ENCODE measurements at places on chromosomes 5 and 9.

DNA sequence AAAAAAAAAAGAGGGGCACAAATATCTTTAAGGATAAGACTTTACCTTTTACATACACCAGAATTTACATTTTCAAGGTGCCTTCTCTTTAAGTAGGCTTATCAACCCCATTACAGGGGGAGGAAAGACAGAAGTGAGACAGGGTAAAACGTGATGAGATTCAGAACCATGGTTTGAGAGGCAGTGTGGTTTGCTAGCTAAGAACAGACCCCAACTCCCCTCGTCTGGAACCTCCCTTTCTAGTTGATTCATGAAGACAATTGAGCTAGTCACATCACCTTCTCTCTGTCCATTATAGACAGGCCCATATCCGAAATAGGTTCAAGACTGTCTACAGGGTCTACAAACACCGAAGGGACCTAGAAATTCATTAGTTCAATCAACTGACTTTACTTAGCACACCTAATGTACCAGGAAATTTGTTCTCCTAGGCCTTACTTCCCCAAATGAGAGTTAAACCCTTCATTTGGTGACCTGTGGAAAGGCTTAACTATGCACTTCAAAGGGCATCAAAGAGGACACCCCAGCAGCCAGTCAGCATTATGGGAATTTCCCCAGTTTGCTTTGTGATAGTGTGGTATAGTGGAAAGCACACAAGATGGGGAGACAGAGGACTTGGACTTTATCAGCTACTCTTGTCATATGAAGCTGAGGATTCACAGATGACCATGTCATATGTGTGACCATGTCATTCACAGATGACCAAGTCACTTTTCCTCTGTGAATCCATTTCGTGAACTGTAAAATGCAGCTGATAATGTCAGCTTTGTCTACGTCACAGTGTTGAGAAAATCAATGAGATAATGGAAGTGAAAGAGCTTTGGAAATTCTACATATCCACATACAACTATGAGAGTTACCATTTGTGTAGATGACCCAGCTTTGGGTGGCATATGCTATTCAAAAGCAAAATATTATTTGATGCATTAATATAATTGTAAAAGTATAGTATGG is 40.2 kb upstream of the CYFIP2 start:
- no peak for DNase-seq

DNA sequence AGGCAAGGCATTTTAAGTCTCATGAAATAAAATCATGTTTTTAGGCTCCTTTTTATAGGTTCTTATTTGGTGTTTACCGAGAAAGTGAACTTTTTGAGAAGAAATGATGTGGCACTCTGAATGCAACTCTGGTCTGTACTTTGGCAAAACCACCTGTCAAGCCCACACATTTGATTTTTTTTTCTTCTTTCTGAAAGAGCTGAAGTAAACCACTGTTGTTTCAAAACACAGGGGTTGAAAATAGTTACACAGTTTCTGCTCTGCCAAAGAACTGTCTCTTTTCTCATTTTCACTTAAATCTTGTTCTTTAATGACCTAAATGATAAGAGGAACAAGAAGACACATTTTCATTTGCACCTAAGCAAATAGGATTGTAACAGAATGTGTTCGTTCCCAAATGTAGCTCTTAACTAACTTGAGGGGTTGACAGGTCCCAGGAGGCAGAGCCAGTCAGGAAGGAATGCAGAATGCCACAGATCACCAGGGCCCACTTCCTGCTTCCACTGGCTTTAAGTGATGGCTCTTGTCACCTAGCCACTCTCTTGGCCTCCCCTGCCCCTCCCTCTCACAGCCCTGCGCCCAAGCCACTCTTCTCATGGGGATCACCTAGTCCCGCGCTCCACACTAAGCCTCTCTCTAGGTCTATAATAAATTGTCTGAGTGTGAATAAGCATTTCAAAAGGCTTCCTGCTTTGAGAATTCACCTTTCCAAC is 47.3 kb downstream of the MED27 start:
- no peak for DNase-seq

GRCh38 chr9:126608551-126608950 is 5.2 kb upstream of the LMX1B start:
- DNase-seq = no peak

DNA sequence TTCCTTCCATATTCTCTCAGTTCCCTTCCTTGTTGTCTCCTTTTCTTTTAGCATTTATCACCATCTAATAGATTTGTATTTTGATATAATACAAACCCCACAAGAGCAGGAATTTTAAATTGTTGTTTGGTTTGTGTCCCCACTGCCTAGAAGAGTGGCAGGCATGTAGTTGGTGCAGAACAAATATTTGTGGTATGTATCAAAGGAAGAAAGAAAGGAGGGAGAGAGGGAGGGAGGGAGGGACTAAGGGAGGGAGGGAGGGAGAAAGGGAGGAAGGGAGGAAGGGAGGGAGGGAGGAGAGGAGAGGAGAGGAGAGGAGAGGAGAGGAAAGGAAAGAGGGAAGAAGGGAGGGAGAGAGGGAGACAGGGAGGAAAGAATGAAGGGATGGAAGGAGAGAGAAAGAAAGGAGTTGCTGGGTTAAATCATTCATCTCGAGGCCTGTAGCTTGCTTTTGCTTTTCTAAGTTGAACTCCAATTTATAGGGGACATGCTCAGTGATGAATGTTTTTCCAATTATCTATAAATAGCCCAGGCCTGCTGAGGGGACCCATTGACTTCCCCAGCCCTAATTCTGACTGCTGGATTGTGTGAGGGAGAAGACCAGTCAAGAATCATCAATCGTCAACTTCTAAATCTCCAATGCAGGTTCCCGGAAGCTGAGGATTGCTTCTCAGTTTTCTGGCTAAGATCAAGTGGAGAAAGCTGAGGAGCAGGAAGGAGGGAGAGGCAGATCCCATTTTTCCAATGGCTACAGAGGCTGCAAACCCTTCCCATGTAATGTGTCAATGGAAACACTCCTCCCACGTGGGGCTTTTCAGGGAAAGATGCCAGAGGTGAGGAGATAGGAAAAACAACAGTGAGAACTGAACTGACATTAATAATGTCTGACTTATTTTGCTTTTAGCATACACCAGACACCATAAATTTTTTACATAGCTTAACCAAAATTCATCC is 320.7 kb downstream of the ASTN2 start:
- DNase-seq = no peak

- no peak for DNase-seq
These were observed 83.9 kb upstream of the ZBTB43 start for GRCh38 chr9:126720661-126721563.

GRCh38 chr9:114100536-114100935 is 1.4 kb upstream of the KIF12 start:
- DNase-seq = no peak

GRCh38 chr5:130601-131131 is 38.7 kb downstream of the PLEKHG4B start:
- DNase-seq = no peak

DNA sequence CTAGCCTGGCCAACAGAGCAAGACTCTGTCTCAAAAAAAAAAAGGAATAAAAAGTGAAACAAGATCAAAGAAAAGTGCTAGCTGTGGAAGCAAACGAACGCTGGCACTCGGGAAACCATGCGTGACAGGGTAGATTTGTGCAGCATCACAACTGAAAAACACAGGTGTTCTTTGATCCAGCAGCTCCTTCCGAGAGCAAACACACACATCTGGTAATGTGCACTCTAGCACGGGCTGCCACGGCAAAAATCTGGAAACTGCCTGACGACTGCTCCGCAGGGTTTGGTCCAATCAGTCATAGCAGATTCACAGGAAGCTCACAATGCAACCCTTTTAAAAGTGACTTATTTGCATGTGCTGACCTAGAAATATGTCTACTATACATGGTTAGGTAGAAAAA is 80.0 kb downstream of the SYK start:
- peak; percentile 39 for DNase-seq

DNA sequence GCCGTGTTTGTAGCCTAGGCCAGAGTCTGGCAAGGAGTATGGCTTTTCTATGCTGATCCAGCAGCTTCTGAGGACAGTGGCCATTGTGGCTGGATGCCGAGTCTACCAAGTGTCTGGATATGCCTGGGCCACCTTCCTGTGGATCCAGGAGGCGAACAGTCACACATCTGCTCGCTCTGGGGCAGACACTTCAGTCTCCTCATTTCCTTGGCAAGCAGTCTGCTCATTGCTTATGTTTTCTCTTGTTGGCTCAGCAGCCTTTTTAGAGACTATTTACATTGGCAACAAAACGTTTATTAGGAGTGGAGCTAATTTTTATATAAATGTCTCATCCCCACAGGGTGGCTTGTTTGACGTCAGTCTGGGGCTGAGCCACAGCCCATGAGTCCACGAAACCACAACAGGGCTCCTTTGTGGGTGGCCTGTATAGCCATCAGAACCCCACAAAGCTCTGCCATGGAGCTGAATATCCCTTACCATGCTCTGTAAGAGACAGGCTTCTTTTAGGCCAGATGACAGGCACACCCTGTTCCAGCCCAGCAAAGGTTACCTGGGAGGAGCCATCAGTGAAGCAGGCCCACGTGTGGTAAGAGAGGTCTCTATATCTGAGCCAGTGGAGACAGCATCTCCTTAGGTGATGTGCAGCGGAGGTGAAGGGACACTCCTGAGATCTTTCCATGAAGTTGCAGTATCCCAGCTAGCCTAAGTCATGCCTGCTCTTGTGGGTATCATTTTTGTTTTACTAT is 221.7 kb downstream of the DIRAS2 start:
- no peak for DNase-seq

DNA sequence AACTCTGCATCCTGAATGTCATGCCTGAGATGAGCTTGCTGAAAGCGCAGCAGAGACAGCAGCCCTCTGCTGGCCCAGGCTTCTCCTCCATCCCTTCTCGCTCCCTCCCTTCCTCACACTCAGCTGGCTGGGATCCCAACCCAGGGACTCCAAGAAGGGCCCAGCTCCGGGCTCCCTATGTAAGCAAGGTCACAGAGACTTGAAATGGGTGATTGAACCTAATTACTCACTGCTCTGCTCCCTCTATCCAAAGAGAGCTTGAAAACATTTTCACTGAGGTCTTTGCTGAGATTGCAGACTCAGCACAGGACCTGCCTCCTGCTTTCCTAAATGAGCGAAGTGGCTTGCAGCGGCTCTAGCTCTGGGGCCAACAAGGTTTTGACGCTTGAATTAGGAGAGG is 42.8 kb downstream of the RAPGEF1 start:
- no peak for DNase-seq

- no peak for DNase-seq
These were observed 177.4 kb downstream of the SEC61B start for GRCh38 chr9:99399474-99399873.

DNA sequence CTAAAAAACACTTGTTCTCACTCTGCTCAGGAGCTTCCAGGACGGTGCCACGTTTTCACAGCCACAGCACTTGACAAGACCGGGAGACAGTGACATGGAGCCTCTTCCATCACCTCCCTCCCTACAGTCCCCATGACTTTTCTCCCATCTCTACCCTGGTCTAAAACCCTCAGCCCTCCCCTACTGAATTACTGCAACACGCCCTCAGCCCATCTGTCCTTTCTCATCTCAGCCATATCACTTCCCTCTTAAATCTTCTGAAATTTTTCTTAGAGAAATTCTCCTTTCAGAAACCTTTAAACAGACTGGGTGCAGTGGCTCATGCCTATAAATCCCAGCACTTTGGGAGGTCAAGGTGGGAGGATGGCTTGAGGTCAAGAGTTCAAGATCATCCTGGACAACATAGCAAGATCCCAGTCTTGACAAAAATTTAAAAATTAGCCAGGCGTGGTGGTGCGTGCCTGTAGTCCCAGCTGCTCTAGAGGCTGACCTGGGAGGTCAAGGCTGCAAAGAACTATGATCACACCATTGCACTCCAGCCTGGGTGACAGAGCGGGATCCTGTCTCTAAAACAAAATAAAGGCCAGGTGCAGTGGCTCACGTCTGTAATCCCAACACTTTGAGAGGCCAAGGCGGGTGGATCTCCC is 125.8 kb downstream of the MYO10 start:
- no peak for DNase-seq

GRCh38 chr9:116476935-116477381 is 210.1 kb upstream of the TRIM32 start:
- no peak for DNase-seq

DNA sequence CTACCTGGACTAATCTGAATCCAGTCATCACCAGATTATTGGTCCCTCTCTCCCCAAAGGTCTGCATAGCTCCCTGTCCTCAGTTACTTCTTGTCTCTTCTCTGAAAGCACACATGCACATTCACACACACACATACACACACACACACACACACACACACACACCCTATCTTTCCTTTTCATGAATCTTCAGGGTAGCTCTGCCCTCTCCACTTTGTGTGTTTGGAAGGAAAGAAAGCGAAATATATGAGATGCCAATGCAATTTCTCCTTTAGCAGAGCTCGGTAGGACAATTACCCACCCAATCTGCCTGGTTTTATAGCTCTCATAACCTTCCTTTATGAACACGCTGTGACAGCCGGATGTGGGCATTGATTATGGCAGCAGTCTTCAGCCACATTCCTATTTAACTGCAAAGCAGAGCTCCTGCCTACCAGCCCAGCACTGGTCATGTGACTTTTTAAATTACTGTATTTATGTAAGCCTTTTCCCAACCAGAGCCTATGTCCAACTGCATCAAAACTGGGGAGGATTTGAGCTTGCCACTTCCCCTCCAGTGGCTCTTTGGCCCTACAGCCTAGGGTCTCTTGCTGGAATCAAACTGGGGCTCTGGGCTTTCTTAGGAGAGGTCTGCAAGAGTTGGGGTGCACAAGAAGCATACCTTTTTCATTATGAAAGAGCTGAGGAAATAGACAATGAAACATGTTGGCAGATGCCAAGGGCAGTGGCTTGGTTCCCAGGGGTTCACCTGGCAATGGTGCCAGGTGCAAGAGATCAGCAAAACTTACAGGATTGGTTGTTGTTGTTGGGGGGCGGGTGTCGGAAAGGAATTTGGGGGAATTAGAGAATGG is 20.8 kb upstream of the MATR3 start:
- DNase-seq = no peak

DNA sequence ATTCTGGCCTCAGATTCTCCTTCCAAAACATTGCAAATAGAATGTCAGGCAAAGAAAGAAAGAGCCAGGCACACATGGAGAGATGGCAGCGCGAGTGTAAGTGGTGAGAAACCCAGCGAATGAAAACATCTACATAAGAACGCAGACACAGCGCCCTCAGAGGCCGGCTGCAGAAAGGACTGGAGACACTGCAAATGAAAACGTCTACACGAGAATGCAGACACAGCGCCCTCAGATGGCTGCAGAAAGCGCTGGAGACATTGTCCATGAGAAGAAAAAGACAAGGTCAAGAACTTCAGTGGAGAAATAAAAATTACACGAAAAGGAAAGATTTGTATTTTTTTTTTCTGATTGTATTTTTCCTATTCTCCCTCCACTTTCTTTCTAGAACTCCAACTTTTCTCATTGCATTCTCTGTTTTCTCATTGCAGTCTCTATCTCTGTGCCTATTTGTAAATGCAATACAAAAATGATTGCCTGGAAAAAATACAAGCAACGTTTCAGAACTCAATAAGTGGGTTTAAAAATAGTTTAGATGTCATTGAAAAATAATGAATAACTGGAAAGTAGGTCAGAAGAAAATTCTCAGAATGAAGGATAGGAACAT is 117.9 kb upstream of the LPCAT1 start:
- peak; percentile 85 for DNase-seq
